Naive thymus-derived CD4-positive, alpha-beta T cell (primary cell): ENCODE measurements at places on chromosomes 3 and 15.

- DNase-seq: no peak
These were observed at the start of gene SYNPR for GRCh38 chr3:63278171-63279004. TSS of gene SYNPR (plus strand) at chr3:63278308.

- DNase-seq: no peak
These were observed 1234.7 kb downstream of the ROBO2 start for GRCh38 chr3:78274475-78275065.

- no peak for DNase-seq
These were observed 12.2 kb downstream of the CPB1 start for GRCh38 chr3:148839805-148840204.

- no peak for DNase-seq
These were observed 174.7 kb downstream of the UACA start for GRCh38 chr15:70588613-70589012.

- no peak for DNase-seq
These were observed 48.9 kb upstream of the AMOTL2 start for GRCh38 chr3:134423153-134423552.

DNA sequence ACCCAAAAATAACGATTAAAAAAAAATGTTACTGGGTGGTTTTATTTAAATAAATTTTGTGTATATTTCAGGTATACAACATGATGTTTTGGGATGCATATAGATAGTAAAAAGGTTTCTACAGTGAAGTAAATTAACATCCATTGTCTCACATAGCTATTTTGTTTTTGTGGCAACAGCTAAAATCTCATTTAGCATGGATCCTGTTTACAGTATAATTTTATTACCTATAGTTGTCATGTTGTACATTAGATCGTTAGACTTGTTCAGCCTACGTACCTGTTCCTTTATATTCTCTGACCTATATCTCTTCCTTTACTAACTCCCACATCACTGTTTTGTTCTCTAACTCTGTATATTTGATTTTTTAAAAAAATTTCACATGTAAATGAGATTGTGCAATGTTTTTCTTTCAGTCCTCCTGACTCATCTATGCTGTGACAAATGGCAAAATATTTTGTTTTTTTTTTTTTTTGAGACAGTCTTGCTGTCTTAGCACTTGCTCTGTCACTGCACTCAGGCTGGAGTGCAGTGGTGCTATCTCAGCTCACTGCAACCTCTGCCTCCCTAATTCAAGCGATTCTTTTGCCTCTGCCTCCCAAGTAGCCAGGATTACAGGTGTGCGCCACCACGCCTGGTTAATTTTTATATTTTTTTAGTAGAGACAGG is 45.6 kb downstream of the OIP5 start:
- no peak for DNase-seq

GRCh38 chr3:195591852-195592251 is 8.1 kb upstream of the APOD start:
- no peak for DNase-seq

GRCh38 chr3:64509206-64509605 is 178.6 kb downstream of the ADAMTS9 start:
- no peak for DNase-seq

DNA sequence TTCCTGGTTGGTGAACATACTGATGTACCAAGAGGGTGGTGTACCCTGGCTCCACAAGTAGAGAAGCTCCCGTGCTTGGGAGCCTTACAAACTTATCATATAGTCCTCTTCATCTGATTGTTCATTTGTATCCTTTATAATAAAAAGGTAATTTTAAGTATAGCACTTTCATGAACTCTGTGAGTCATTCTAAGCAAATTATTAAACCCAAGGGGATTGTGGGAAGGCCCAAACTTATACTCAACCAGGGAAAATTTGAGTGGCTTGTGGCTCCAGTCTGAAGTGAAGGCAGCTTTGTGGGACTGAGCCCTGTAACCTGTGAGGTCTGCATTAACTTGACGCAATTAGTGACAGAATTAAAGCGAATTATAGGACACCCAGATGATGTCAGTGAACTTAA is 29.0 kb downstream of the TTBK2 start:
- no peak for DNase-seq

DNA sequence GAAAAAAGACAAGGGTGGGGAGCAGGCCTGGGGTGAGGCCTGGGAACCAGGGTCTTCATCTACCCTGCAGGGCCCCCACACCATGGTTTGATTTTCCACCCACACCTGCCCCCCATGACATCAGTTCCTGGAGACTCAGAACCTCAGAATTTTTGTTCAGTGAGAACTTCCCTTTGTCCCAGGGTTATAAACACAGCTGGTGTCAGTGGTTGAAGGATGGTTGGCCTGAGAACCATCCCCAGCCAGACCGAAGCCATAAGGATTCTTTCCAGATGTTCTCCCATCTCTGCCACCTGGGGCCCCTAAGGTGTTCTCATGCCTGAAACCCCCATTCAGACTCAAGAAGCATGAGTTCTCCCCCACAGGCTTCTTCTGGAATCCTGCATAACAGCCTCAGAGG is 16.6 kb downstream of the CCDC33 start:
- DNase-seq: no peak

DNA sequence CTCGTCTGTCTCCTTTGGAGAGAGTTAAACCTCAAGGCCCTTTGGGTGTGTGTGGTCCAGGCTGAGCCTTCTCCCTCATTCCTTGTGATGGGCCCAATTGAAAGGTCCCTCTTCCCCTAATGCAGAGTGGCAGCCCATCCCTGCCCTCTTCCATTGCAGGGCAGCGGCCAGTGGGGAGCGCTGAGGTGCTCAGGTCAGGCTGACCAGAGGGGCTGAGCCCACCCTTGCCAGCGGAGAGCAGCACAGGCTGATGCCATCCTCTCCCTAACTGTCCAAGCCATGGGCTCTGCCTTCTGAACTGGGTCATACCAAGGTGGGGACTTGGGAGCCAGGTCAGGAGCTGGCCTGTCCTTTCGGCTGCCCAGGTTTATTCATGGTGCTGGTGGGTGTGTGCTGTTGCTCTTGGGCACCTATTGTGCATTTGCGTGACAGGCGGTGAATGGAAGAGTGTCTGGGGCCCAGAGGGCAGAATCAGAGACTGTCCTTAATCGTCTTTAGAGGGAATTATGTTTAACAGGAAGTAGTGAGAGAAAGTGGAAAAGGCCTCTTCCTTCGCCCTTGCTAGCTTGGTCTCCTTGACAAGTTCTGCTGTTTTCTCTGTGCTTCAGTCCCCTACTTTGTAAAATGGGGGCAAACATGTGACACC is 96.9 kb downstream of the VGLL4 start:
- no peak for DNase-seq

- no peak for DNase-seq
These were observed 28.9 kb downstream of the CSTA start for GRCh38 chr3:122353893-122354401.

DNA sequence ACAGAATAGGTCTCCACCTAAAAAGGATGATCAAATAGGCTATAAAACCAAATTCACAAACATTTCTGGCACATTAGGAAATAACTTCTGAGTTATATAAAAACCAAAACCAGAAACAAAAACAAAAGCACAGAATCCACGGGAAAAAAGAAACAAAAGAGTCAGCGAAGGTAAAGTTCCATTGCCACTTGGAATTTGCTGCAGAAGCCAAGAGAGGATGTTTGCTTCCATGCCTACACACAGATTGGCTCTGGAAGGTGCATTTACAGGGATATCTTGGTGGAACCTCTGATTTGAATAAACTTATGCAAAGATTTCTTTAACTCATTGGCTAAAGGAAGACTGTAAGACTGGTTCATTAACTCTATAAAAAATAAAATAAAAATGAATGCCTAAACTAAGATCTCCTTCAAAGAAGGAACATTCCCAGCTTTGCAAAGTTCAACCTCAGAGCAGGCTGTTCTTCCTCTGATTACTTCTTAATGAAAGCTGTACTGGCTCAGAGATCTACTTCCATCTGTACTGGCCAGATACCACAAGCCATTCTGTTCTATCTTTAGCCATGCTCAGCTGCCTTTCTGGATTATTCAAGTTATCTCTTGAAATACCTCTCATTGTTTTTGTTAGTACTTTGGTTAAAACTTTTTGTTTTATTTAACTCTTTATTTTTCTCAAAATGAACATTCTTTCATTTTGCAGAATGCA is 537.5 kb upstream of the CCDC54 start:
- no peak for DNase-seq

- DNase-seq: no peak
These were observed 55.8 kb downstream of the RSRC1 start for GRCh38 chr3:158165730-158166129.

- no peak for DNase-seq
These were observed 279.9 kb downstream of the SCAPER start for GRCh38 chr15:76625267-76625666.

GRCh38 chr15:54321426-54321825 is 343.2 kb downstream of the UNC13C start:
- DNase-seq: no peak

GRCh38 chr15:29821416-29822099 is 710 bp downstream of the TJP1 start:
- no peak for DNase-seq

DNA sequence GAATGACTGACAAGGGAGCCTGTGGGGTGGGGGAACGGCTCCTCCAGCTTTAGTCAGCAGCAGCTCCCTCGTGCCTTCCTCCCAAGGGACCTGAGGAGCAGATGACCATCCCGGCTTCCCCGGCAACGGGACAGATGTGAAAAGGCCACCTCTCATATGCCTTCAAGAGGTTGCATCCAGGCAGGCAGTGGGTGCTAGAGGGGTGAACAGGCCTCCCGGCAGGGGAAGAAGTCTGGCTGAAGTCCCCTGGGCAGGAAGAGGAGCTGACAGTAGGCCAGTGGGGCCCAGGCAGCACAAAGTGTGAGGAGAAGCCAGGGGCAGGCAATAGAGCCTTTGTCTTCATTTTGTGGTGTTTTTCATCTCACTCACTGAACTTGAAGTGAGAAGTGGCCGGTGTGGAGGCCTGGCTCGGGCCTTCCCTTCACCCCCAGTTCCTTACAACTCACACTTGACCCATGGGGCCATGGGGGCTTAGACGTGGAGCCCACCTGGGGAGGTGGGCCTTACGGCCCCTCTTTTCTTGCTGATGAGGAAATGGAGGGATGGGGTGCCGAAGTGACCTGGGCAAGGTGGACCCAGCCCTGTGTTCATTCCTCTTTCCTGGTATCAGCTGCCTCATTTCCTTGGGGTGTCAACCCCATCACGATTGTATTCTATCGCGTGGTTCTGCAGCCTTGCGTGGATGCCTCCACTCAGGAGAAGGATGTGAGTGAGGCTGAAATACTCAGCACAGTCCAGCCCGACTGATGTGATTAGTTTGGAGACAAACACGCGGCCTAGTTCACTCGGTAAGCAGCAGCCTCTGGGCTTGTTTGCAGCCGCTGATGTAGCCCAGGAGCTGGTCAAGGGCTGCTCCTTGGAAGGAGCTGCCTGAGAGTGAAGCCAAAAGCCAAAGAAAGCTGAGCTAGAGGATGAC is 115.5 kb upstream of the ALDH1A3 start:
- no peak for DNase-seq

DNA sequence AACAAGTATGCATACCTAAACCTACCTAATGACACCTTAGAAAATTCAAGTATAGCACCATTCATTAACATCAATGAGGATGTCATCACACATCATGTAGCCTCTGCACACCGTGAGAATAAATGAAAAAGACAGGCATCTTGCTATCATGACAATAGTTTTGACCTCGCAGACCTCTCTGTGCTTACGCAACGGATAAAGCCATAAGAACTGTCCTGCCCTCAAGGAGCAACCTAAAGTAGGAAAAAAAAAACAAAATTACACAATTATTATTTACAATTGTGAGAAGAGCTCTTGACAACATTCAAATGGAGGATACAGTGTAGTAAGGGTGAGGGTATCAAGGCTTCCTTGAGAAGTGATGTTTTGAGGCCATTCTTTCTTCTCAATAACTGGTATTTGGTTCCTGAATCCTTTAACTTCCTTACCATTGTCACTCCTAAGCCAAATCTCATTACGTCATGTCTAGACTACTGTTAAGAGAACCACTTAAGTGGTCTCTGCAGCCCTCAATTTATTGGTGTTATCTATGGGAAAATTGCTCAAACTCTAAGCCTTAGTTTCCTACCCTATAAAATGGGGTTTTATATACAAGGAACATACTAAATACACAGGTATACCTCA is 7.0 kb upstream of the SETD5 start:
- no peak for DNase-seq

DNA sequence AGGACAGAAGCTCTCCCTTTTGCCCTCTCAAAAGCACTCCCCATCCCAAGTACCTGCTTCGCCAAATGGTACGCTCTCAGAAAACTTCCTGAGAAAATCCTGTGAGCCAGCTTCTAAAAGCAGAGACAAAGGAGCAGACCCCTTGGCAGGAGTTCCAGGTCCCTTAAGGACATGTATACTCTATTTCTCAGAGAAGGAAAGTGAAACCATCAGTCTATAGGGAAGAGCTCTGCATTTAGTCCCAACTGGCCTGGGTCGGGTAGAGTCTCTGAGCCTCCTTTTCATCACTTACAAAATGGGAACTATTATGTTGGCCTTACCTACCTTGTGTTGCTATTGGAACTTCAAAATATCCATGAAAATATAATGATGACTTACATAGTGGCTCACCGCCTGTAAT is 19.7 kb downstream of the DAPK2 start:
- no peak for DNase-seq

DNA sequence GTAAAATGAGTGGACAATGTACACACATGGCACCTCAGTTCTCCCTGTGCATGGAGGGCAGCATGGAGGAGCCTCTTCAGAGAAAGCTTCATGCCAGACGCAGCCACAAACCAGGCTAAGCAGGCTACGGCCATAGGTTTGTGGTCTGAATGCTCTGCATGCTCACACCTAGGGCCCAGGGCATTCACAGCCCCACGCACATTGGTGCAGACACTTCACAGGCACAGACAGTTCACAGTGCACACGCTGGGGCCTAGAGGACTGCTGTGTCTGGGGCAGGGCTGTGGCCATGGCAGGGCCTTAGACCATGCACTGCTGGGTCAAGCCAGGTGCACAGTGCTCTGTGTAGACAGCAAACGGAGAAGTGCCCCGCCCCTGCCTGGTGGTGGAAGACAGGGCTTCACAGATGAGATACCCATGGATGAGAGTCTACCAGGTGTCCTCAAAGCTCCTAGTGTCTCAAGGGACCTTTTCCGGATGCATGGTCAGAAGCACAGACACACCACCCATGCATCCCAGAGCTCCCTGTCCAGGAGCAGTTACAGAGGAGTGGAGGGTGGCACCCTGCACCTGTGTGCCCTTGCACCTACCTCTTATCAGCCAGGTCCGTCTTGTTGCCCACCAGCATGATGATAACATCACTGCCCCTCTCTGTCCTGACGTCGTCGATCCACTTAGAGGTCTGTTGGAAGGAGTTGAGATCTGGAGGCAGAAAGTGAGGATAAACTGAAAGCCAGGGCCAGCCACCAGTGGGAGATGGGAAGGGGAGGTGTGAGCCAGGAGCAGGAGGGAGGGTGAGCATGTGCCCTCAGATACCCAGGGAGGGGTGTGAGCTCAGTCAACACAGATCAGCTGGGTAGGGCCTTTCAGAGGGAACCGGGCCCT is 33.5 kb downstream of the SRPRB start:
- DNase-seq: no peak

DNA sequence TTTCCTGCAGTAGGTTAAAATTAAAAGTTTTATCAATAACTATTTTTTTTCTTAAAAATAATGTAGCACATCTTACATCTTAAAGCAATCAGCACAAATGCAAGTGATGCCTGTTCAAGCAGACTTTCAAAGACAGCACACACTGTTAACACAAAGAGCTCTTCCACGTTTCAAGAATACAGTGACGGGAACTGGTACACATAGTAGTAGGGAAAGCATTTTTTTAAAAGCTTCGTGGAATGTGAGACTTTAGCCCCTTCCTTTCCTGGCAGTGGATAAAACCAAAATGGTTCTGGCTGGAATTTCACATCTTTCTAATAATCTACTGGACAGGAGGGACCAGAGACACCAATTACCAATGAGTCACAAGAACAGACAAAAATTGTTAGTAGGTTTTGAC is 33.5 kb upstream of the SLC2A2 start:
- DNase-seq: no peak
